ENCODE measurements at places on chromosomes 7 and 10.

DNA sequence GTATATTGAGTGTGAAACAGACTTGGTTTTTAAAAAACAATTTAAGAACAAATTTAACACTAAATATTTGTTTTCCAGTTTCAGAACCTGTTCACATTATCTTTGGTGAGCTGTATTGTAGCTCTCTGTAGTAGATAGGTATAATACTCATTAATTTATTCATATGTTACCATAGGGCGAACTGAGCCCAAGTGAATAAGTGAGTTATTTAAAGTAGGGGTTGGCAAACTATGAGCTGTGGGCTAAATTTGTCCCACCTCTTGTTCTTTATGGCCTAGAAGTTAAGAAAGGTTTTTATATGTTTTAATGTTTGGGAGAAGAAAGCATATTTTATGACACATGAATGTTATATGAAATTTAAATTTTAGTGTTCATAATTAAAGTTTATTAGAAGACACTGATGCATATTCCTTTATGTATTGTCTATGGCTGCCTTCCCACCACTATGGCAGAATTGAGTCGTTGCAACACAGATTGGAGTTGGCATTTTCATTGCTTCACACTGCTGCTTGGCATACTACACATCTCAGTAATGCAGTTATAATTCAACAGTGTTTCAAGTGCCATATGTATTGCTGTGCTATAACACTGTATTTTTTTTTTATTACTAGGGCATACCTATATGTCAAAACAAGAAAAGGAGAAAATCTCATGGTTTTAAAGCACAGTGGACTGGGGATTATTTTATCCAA is 146.5 kb downstream of the ADK start:
- DNase-seq: no peak

GRCh38 chr10:122051609-122052385 is 62.8 kb downstream of the TACC2 start:
- no peak for DNase-seq

DNA sequence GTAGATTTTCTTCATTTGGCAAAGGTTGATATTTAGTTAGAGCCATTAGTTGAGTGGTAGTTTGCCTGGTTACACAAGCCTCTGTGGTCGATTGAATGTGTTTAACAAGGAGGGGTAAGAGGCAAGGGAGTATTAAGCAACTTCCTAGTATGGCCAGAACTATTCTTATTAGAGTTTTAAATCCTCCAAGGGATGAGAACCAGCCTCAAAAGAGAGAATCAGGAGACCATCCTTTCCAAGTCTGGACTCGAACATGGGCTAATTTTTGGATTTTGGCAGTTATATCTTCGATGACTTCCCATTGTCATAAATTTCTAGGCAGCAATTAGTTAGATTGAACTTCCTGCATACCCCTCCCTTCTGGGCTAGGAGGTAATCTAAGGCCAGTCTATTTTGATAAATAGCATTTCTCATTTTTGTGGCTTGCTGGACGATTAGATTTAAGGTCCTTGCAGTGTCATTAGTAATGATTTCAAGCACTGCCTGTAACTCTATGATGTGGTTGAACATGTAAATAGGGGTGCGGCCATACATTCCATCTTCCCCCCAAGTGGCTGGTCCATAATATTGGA is 219.5 kb upstream of the KCND2 start:
- DNase-seq: no peak

DNA sequence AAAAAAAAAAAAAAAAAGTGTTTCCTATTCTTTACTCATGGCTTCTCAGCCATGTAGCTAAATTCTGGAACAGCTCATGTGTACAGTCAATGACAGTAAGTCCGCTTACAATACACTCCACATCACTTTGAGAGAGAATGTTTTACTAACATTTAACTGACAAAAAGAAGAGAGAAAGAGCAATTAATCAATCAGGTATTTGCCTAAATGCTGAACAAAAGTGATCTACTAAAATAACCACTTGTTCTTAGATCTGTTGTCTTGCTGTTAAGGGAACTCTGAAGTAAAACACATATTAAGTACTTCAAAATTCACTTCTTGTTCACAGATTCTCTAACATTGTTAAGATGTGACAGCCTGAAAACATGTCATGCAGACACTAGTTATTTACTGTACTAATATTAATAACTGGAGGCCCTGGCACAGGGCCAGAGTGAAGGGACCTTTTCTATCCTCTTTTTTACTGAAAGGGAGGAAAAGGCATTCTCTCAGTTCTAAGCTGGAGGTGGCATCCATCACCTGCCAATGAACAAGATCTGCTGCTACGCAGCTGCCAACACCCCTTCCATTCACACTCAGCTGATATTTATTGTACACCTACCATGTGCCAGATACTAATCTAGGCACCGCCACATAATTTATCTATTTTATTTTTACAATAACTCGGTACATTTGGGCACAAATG is 72.6 kb downstream of the AHR start:
- DNase-seq: no peak

DNA sequence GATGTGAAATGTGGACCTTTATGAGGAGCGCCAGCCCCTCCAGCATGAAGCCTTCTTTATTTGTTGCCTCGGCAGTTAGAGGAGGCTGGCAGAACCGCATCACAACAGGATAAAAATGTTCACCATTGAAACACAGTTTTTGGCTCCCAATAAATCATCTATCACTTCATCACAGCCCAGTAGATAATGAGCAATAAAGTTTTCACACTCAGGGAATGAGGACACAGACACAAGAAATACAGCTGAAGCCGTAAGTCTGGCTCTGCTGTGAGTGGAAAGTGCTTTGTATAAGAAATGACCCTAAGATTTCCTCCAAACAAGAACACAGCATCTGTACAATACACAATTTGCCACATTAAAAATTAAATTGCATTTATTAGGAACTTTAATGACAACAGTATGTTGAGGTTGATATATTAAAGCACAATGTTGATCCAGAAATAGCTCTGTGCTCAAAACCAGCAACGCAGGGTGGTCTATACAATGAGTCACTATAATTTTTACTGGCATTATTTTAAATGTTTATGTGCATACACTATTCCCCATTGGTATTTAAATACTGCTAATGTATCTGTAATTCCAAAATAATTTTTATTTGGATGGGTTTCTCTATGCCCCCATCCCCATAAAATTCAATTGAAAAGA is 301.8 kb upstream of the MGMT start:
- no peak for DNase-seq

Data from GM13976 (cell line).